ENCODE measurements at places on chromosomes 2 and 18. TPM values are rescaled to one million over a fixed set of nuclear protein-coding genes. Genes with fewer than 3 reads are reported as not detected.

The PRR30 gene
- total RNA-seq = not detected

The KIF5C gene
- total RNA-seq = 0.17 TPM

The GCG gene
- not detected for total RNA-seq

The ELOA2 gene
- not detected for total RNA-seq

The FRZB gene
- total RNA-seq = 2.0 TPM

The PROKR1 gene
- total RNA-seq = not detected

The SERPINB11 gene
- not detected for total RNA-seq

The ADRA2B gene
- total RNA-seq = not detected

The ZNG1B gene
- 36.8 TPM for total RNA-seq

The FAM237A gene
- total RNA-seq = not detected

The ADD2 gene
- total RNA-seq = 2.5 TPM

The SLC9A4 gene
- not detected for total RNA-seq

The TIGD1 gene
- total RNA-seq = 2.1 TPM

The SFTPB gene
- not detected for total RNA-seq

The CXCR1 gene
- total RNA-seq = not detected

The CYB5A gene
- total RNA-seq = 113 TPM

The CACNB4 gene
- 2.1 TPM for total RNA-seq

The ABCB11 gene
- total RNA-seq = not detected

The CSRNP3 gene
- total RNA-seq = 0.66 TPM

The TLK1 gene
- 29.9 TPM for total RNA-seq

The DPY30 gene
- 69.9 TPM for total RNA-seq

The FLACC1 gene
- 1.3 TPM for total RNA-seq
